ENCODE measurements at places on chromosomes 1 and 21. TPM values are rescaled to one million over a fixed set of nuclear protein-coding genes. Genes with fewer than 3 reads are reported as not detected.

TMPRSS15 gene
- not detected for total RNA-seq

CLCNKA gene
- total RNA-seq: 0.32 TPM

RHEX gene
- 11.3 TPM for total RNA-seq

ST6GALNAC5 gene
- 65.9 TPM for total RNA-seq

HAO2 gene
- 0.17 TPM for total RNA-seq

F5 gene
- total RNA-seq: 154 TPM

PDZK1IP1 gene
- total RNA-seq: 91.1 TPM

DNA sequence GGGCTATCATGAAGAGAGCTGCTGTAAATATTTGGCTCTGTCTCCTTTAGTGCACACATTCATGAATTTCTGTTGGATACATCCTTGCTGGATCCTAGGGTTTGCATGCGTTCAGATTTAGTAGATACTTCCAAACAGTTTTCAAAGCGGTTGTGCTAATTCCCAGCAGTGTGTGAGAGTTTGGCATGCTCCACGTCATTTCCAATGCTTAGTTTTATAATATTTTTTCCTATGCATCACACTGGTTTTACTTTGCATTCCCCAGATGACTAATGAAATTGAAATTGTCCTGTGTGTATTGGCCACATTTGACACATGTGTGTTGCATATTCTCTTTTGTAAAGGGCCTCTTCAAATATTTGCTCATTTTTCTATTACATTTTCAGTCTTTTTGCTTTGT is 18.5 kb upstream of the AADACL3 start:
- no peak for DNase-seq

- DNase-seq: no peak
These were observed 153.3 kb upstream of the VAMP3 start for GRCh38 chr1:7617826-7618225.

DNA sequence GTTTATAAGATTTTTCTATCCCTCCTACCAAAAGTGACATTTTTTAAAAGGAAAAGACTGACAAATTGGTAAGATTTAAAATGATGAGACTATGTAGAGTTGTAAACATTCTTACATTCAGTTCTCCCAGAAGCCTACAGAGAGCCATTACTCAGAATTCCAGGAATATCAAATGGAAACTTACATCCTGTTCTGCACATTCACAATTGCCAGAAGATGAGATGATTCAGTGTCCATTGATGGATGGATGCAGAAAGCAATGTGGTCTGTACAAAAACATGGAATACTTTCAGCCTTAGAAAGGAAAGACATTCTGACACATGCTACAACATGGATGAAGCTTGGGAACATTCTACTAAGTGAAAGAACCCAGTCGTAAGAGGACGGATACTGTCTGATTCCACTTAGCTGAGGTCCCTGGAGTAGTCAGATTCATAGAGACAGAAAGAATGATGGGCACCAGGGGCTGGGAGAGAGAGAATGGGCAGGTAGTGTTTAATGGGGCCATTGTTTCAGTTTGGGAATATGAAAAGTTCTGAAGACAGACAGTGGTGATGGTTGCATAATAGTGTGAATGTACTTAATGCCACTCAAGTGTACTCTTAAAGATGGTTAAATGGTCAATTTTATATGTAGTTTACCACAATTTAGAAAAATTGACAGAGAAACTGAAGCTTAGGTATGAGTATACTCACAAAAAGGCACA is 16.6 kb downstream of the MX1 start:
- DNase-seq: no peak

DNA sequence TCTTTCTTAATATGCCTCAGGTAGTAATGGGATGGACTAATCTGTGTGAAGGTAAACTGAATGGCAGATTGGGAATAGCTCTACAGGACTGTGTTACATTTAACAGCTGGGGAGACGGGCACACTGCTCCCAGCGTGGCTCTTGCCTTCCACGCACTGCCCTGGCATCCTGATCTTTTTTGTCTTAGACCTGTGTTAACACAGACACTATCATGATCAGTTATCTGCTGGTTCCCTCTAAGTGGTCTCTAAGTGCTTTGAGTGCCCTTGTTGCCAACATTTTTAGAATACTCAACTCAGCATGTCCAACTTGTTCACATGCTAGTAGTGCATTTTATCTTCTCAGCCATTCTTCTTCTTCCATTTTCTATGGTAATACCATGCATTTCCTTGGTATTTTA is 208.1 kb downstream of the RYR2 start:
- no peak for DNase-seq

DNA sequence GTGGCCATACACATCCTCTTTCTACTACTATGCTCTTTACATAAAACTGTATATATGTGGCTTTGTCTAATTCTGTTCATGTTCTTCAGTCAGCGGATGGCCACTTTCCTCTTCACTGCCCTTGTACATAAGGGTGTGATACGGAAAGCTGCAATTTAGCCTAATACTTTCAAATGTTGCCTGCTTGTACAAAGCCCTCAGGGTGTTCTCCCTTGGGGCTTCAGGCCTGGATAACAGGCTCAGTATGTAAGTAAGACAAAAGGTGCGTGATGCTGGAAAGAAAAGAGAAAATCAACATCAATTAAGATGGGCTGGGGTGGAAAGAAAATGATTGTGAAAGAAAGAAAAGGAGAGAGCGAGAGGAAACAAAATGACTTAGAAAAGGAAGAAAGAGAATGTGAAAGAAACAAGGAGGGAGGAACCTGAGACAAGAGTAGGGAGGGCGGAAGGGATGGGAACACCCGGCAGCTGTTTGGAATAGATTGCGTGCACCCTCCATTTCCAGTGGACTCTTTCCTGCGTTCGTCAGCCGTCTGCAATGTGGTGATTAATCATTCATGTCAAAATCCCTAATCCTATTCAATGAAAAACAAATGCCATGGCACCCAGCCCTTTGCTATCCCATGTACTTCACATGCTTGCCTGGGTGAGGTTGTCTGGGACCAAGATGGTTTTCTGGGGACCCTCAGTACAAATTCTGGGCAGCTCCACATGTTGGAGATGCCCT is 553.6 kb downstream of the NUF2 start:
- peak; percentile 33 for DNase-seq

DNA sequence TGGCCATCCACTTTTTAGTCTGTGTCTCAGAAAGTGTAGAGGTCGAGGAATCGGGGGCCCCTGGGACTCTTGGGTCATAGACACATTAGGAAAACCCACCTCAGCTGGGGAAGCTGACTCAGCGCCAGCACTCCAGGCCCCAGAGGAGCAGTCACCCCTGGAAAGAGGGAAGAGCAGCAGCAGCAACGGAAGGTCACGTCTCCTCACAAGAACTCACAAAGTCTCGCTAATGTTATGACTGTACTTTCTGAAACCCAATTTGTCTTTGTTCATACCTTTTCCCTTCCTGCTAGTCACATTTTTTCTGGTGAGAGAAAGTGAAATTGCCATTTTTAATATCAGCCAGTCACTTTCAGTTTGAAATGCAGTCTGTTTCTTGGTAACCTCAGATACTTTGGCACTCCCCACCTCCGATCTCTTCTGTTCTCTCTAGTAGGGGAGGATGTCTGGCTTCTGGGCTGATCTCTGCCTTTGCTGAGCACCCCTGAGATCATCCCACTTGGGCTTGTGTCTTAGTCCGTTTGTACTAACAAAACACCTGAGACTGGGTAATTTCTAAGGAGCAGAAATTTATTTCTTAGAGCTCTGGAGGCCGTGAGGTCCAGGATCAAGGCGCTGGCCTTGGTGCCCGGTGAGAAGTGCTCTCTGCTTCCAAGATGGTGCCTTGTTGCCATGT is 6.0 kb upstream of the NLRP3 start:
- DNase-seq: no peak

DNA sequence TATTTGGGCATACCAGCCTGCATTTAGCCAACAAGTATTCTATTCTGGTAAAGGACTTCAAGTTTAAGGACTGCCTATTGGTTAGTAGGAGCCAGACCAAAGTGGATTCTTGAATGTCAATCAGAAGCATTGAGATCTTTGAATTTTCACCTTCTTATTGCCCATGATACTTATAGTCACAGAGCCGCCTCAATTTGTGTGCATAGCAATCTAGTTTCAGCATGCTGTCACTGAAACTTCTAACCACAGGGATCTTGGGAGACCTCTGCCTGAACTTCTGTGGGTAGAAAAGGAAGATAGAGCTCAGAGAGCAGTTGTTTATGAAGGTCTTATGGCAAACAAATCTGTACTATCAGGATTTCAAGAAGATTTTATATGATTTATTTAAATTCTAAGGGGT is 501.4 kb upstream of the USP24 start:
- DNase-seq: no peak

DNA sequence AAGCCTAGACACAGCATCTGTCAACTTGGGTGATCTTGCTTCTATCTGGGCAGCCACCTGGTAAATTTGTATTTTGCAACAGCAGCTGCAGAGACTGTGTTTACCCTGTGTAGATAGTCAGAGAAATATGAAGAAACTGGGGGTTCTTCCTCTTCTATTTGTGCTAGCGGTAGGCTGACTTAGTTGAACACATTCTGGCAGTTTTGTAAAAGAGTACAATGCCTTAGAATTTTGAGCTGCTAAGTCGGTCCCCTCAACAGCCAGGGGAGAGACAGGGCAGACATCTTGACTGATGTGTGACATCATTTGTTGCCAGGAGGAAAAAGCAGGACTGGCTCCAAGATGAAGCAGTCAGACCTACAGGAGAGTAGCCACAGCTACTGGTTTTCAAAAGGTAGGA is 53.7 kb downstream of the KCNJ6 start:
- DNase-seq: no peak

- no peak for DNase-seq
These were observed 59.6 kb upstream of the CSF3R start for GRCh38 chr1:36542024-36542961.

- DNase-seq: no peak
These were observed 67.6 kb upstream of the BCL9 start for GRCh38 chr1:147473733-147474049.

DNA sequence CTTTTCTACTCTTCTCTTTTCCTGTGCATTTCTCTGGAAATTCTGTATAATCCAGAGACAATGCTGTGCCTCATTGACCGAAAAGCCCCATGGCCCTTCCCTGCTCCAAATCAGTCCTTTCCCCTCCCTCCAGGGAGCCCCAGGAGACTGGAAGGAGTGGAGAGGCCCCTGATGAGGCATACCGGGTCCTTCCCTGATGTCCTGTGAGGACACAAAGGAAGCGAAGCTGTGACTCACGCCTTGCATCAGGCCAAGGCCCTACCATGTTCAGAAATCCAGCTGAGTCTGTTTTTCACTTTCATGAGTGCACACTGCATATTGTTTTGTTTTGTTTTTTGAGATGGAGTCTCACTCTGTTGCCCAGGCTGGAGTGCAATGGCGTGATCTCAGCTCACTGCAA is 38.7 kb upstream of the BECN2 start:
- no peak for DNase-seq

- no peak for DNase-seq
These were observed 29.8 kb downstream of the GPR137B start for GRCh38 chr1:236172041-236172579.

DNA sequence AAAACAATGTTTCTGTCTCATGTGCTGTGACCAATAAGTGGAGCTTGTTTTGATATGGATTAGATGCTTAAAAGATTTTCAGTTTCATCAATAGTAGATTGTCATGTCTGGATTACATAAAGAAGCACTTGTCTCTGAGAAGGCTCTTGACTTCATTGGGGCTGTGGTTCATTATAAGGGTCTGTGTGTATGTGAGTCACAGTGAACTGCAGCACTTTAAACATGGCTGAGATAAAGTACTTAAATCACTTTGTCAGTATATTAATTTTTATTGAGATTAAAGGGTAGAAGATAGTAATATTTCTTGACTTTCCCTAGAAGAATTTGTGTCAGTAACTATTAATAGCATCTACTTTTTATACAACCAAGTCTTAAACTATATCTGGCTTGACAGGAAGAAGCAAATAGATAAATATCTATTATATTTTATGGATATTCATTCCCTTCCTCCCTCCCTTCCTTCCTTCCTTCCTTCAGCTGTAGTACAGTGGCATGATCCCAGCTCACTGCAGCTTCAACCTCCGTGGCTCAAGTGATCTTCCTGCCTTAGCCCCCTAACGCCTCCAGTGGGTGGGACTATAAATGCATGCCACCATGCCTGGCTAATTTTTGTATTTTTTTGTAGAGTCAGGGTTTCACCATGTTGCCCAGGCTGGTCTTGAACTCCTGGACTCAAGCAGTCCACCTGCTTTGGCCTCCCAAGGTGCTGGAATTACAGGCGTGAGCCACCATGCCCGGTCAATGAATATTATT is 48.8 kb downstream of the ZFYVE9 start:
- DNase-seq: no peak

- DNase-seq: no peak
These were observed 66.4 kb downstream of the GPR88 start for GRCh38 chr1:100604372-100604771.

- DNase-seq: no peak
These were observed 15.0 kb downstream of the CITED4 start for GRCh38 chr1:40847023-40847745.

DNA sequence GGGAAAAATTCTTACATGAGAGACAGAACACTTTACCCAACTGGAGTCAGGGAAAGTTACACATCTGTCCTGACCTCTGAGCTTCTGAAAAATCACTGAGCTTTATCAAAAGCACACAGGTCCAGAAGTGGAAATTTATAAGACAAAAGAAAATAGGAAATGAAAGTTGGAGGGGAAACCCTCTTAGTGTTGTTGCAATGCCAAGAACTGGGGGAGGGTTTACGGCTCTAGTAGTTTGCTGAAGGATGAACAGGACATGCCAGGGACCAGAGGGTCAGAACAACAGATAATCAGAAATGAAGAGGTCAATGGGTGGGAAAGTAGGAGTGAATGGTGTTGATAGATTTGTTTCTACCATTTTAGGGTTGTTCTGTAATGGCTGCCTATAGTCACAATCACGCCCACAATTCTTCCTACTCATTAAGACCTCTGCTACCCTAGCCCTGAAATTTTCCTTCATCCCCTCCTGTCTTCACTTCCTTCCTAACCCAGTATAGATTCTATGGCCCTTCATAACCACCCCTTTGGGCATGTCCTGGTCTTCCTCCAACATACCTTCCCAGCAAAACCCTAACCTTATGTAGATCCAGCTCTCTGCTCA is 30.3 kb upstream of the FMOD start:
- DNase-seq: peak; percentile 9

DNA sequence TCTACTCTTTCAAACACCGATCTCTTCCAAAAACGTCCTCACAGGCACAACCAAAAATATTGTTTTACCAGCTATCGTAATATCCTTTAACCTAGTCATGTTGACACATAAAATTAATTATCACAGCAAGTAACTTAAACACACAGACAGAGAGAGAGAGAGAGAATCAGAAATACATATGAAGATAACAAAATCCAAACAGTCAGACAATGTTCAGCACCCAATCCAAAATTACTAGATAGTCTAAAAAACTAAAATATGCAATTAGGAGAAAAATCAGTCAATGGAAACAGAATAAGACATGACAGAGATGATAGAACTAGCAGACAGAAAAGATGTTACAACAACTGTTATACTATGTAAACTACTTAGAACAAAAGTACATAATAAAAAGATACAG is 537.7 kb downstream of the LMO4 start:
- no peak for DNase-seq

All from mucosa of gallbladder (tissue), 1 donor.